ENCODE measurements at places on chromosomes 5 and 9.

DNA sequence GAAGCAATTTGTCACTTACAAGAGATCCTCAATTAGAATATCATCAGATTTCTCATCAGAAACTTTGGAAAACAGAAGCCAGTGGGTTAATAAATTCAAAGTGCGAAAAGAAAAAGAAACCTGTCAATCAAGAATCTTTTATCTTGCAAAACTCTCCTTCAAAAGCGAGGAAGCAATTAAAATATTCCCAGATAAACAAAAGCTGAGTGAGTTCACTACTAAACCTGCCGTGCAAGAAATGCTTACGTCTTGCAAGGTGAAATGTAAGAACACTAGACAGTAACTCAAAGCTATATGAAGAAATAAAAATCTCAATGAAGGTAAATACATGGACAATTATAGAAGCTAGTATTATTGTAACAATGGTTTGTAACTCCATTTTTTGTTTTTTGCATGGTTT lies 62.8 kb upstream of the IL33 start:
- no peak for DNase-seq

DNA sequence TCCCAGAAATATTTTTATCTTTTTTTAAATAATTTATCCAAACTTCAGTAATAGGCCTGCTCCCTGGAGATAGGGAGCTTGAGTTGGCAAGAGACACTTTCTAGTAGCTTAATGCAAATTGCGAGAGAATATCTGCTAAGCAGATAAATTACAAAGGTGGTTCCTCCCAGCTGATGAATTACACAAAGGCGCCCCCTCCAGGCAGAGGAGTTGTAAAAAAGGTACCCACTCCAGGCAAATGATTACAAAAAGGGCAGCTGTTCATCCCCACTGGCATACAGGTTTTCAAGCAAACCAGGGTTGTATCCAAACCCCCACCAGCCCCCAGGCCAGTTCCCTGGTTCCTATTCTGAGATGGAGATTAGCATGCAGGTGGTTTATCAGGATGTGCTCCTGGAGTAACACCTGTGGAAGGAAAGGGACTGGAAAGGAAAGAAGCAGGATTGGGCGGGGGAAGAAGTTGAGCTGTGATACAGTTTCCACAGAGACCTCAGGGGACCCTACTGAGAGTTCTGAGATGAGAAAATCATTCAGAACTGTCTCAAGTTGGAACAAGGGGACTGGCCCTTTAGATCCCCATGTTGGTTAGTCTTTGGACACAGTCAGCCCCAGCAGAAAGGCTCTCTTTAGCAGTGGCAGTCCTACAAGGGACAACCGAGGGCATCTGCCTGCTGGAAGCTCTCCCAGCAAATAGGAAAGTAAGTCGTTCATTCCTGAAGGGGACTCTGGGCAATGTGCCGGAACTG lies 25.5 kb downstream of the ESM1 start:
- peak; percentile 18 for DNase-seq

- peak; percentile 69 for DNase-seq
Measured at GRCh38 chr9:105055917-105056316, 128.0 kb upstream of the ABCA1 start.

- DNase-seq, result no peak
Measured at GRCh38 chr5:168214071-168214470, 77.4 kb upstream of the WWC1 start.

- no peak for DNase-seq
Measured at GRCh38 chr5:45035991-45036390, 227.2 kb downstream of the MRPS30 start.

Measured in adipocyte (in vitro differentiated cells).